ENCODE measurements at places on chromosomes 16 and 17. TPM values are rescaled to one million over a fixed set of nuclear protein-coding genes. Genes with fewer than 3 reads are reported as not detected.
A peak's percentile ranks its signal among the peaks of the same experiment; 100 is the strongest.

DNA sequence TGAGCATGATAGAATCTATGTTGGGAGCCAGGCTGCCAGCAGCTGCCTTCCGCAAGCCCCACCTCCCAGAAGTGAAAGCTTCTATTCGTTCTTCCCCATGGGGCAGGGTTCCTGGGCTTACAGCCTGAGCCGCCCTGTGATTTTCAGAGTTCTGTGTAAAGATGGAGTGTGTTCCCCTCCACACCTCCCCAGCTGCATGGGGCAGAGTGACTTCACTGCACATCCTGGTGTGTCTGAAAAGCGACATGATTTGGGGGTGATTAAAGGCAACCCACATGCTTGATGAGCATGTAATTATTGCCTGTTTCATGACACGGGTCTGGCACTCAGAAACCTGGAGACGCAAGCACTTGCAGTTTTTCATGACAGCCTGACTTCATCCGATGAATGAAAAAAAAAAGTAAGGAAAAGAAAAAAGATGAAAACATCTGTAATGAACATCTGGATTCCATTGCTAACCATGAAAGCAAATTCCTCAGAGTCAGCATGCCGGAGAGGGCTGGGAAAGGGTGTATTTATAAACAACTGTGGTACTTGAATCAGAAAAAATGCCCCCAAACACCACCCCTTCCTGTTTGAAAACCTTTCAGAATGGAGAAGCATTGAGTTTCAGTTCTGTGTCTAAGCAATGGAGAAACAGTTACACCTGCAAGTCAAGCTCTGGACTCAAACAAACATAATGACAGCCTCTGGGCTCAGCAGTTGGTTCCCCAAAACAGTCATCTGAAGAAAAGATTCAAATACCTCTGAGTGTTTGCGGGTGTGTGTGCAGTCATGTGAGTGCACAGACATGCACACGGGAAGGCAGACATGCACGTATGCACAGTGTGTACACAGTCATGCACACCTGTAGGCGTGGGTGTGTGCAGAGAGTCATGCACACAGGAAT lies 266.0 kb downstream of the ENGASE start:
- DNase-seq: no peak

GRCh38 chr16:54145881-54146280 lies 140.7 kb downstream of the IRX3 start:
- DNase-seq: no peak

GRCh38 chr17:19357351-19357750 lies 5.2 kb downstream of the B9D1 start:
- no peak for DNase-seq

DNA sequence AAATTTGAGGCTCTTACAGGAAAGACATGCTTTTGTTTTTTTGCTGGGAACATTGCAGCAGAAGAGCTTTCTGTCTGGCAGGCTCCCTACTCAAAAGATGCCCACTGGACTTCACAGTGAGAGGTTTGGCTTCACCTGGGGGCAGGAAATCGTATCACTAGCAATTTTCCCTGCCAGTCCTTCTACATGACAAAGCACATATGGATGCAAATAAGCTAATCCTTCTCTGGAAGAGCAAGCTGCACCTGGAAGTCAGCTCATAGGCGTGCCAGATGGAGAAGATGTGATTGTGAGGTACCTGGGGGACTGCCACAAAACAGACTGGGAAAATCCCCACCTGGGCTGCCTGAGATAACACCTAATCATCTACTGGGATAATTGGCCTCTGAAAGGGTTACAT lies 195.0 kb upstream of the CPHXL start:
- no peak for DNase-seq

DNA sequence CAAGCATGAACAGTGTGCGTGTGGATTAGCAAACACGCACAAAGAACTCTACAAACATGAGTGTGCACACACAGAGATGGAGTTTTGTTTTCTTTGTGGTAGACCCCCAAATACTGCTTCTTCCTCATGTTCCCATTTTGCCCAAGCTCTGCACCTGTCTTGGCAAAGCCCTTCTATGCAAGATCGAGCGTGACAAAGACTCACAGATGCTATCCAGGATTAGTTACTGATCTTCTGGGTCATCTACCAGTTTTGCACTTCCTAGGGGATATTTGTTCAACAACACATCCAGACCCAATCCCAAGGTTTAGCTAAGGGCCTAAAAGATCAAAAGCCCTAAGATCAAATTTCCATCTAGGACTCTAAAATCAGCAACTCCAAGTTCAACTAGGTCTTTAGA lies 16.0 kb downstream of the LRRC36 start:
- no peak for DNase-seq

DNA sequence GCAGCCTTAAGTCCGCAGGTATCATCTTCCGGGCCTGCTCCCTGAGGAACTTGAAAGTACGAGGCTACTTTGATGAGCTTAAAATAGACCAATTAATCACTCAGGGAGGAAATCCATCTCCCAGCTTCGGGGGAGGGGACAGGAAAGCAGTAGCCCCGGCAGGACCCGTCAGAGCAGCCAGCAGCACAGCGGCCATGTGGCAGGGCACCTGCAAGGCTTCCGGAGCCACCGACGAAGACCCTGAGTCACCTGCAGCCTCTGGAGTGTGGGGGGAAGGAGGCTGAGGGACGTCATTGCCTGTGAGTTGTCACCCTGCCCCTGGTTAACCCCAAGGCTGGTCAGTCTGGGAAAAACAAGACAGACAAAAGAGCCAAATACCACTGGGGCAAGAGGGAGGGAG lies 4.4 kb upstream of the CYB561 start:
- DNase-seq: no peak

DNA sequence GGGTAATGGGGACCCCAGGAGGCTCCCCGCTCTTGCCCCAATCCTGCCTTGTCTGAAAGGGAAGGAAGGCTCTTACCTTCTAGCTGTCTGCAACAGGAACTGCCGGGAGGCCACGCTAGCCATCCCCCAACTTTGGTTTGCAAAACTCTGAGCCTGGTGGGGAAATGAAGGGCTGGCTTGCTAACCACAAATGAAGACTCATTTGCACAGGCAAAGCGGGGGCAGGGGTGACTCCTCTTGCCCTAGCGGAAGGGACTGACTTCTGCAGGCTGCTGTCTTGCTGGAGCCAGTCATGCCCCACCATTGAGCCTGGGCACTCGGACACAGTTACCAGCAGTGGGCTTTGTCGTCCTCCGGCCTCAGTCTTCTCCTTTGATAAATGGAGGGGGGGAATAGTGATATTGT lies 52.6 kb downstream of the PLCG2 start:
- peak; percentile 67 for DNase-seq

DNA sequence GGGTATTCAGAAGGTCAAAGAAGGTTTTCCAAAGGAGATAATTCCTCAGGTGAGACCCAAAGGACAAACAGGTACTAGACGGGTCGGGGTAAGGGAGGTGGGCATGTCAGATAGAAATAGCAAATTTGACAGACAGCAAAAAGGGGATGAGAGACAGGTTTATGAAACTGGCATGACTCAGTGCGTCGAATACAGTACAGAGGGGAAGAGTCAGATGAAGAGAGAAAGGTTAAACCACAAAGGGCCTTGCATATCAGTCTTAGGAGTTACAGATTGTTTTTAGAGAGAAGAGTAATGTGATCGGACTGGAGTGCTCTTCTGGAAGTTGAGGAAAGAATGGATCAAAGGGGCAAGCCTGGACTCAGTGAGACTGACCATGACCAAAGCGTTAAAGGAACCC lies 88.4 kb downstream of the ZZEF1 start:
- DNase-seq: no peak

- DNase-seq: peak; percentile 75
Measured at GRCh38 chr17:76515274-76515949, 14.2 kb upstream of the RHBDF2 start.

DNA sequence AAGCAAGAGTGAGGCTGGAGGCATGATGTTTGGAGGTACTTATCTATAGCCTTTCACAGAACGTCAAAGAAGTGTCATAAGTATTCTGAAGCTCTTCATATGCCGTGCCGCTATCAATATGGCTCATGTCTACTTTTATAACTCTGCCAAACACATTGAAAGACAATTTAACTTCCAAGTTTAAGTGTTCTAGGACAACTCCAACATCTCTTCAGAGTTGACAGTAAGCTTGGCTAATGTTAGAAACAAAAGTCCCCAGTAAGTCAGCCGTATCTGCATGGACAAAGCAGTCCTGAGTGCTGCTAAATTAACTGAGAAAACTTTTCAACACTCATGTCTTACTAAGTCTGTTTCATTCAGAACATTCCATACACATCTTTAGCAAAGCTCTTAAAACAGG lies 32.2 kb downstream of the GRB2 start:
- DNase-seq: no peak

DNA sequence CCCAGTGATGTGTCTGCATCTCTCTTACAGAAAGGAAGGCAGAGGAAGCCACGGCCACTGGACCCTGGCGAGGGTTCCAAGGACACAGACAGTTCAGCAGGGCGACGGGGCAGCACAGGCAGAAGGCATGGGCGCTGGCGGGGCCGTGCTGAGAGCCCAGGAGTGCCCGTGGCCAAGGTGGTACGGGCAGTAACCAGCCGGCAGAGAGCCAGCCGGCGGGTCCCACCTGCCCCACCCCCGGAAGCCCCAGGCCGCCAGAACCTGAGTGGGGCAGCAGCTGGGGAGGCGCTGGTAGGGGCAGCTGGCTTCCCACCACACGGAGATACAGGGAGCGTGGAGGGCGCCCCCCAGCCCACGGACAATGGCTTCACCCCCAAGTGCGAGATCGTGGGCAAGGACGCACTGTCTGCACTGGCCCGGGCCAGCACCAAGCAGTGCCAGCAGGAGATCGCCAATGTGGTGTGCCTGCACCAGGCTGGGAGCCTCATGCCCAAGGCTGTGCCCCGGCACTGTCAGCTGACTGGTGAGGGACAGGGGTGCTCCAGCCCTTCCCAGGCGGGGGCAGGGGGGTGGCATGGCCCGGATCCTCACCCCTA lies 7.8 kb downstream of the XYLT2 start:
- peak; percentile 28 for DNase-seq

DNA sequence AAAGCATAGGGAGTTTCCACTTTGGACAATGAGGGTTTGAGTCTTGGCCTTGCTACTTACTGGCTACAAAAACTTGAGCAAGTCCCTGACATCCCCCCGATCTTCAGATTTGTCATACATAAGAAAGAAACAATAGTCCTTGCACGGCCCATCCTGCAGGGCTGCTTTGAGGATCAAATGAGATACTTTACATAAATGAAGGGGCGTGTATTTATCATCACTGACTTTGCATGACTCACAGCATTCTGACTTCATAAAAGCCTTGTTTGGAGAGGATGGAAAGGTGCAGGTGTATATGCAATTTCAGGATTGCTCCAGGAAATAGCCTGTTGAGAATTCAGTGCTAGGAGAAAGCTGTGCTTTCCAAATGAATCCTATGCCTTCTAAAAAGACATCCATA lies 465.0 kb upstream of the MAF start:
- DNase-seq: no peak

Gene ZP2
- not detected for total RNA-seq

Gene EME1
- 28.8 TPM for total RNA-seq

Gene NOXO1
- total RNA-seq: 1.8 TPM

Gene GPRC5B
- total RNA-seq: 0.09 TPM

Gene NLRC5
- 414 TPM for total RNA-seq

Gene CETP
- not detected for total RNA-seq
